Hair follicular keratinocyte (primary cell): ENCODE measurements at places on chromosomes 16 and 17. TPM values are rescaled to one million over a fixed set of nuclear protein-coding genes. Genes with fewer than 3 reads are reported as not detected.

The LRRC36 gene
- 0.31 TPM in 1 of 2 replicates, not detected in the other for total RNA-seq

The CSH1 gene
- total RNA-seq: 0.08 TPM in 1 of 2 replicates, not detected in the other

The TNFRSF17 gene
- not detected in 2 replicates for total RNA-seq

The SLC16A11 gene
- total RNA-seq: not detected in 2 replicates

The C16orf92 gene
- not detected in 2 replicates for total RNA-seq

The BEAN1 gene
- total RNA-seq: 0.04 and 0.16 TPM in 2 replicates
